ENCODE measurements at places on chromosomes 2 and 18.
A peak's percentile ranks its signal among the peaks of the same experiment; 100 is the strongest.

- no peak for DNase-seq
Measured at GRCh38 chr18:58638441-58638840, 9.6 kb upstream of the ALPK2 start.

- DNase-seq: no peak
Measured at GRCh38 chr2:209431701-209432100, 7.9 kb downstream of the MAP2 start.

DNA sequence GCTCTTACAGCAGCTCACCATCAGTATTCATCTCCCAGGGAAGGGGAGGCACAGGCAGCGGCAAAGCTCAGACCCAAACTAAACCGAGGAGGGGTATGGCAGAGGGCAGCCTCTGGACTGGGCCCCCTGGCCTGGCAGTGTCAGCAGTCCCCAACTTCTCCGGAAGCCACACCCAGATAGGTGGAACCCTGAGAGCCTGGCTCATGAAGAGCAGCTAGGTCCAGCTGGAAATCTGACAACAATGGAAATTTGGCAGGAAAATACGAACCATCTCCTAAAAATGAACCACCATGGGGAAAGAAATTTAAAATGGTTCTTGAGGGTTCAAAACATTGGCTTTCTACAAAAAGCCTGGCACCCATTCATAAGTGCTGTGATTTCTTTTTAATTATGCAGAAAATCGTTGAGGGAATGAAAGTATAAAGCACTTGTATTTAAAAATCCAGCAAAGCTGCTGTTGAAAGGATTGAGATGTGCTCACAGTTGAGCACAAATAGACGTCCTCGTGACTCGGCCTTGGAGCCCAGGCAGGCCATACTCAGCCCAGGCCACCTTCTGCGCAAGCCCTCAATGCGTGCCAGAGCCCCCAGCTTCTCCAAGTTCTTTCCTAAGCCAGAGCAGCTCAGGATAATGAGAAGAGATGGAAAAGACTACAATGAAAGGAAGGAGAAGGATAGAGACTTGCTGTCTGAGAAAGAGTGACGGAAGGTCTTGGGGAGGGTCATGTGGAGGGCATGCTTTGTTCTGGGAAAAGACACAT lies 93.0 kb downstream of the COL6A3 start:
- no peak for DNase-seq

GRCh38 chr2:29765721-29766120 lies 155.7 kb downstream of the ALK start:
- no peak for DNase-seq

DNA sequence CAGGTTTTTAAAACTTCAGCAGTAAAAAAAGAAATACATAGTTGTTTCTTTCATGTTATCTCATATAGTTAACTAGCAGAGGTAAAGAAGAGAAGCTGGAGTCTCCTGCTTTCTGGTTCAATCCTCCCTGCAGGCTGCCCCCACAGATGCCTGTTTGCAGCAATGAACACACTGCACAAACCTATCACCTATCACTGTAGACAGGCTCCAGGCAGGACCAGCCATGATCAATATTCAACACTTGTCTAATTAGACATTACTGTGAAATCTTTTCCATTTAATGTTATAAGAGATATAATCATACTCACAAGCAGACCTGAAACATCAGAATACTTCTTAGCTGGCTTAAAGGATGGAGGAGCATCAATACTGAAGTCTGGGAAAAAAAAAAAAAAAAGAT lies 19.8 kb downstream of the INO80C start:
- no peak for DNase-seq

DNA sequence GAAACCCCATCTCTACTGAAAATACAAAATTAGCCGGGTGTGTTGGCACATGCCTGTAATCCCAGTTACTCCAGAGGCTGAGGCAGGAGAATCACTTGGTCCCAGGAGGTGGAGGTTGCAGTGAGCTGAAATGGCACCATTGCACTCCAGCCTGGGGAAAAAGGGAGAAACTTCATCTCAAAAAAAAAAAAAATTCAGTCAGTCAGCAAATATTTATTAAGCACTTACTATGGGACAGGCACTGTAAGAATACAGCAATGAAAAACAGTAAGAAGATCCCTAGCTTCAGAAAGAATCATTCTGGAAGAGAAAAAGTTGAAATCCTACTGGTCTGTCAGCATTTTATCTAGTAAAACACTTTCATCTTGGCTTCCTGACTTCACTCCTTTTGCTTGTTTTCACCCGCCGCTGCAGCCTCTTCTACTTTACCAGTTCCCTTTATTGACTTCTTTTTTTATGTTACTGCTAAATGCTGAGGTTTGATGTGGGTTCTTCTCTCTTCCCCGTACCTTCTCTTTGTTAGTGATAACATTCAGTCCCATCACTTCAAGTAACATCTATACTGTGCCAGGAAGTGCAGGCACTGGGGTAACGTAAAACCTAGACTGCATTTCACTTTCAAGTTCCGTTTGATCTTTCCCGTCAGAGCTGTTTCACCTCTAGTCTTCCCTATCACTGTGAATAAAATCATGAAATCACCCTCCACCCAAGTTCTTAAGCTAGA lies 10.8 kb upstream of the TAF4B start:
- no peak for DNase-seq

GRCh38 chr2:237742191-237742590 lies 56.4 kb upstream of the RBM44 start:
- DNase-seq: no peak

GRCh38 chr2:99700482-99701398 lies 210.9 kb upstream of the REV1 start:
- DNase-seq: no peak

- DNase-seq: peak; percentile 80
Measured at GRCh38 chr2:119678021-119678656, 862 bp upstream of the TMEM177 start.

DNA sequence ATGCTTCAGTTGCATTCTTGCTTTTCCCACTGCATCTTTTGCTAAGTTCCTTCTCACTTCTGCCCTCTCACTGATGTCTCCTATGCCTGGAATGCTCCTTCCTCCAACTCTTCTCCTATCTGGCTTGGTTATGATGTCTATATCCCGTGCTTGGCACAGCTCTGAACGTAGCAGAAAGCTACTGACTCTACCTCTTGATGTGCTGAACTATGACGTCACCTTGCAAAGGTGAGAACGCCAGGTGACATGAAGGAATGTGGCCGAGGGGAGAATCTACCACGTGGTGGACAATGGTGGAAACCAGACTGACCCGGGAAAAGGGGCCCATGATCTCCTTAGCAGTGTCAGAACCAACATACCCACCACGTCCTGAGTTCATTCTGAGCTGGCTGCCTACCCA lies 209.7 kb downstream of the SH3BP4 start:
- no peak for DNase-seq
